ENCODE measurements at places on chromosomes 16 and 17.

DNA sequence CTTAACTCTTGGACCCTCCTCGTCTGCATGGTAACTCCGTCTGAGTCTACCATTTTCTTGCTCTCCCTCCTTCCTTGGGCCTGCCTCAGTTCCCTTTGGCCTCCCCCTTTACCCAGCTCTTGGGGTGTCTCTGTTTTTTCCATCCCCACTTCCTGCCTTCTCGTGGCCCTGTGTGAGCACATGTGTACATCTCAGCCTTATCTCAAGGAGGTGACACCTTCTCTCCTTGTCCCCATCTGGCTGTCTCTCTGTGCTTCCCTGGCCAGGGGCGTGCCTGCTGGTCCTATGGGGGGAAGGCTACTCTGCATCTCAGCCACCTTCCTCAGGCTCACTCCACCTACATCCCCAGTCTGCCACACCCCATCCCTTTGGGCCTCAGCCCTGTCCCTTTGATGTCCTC lies 6.6 kb downstream of the CTF1 start:
- DNase-seq = no peak

GRCh38 chr17:58153046-58153445 lies 4.9 kb downstream of the OR4D1 start:
- no peak for DNase-seq

GRCh38 chr17:60091109-60091508 lies 12.4 kb upstream of the HEATR6 start:
- DNase-seq = no peak

- no peak for DNase-seq
Observed at GRCh38 chr16:79980650-79981521, 380.3 kb upstream of the MAF start.

DNA sequence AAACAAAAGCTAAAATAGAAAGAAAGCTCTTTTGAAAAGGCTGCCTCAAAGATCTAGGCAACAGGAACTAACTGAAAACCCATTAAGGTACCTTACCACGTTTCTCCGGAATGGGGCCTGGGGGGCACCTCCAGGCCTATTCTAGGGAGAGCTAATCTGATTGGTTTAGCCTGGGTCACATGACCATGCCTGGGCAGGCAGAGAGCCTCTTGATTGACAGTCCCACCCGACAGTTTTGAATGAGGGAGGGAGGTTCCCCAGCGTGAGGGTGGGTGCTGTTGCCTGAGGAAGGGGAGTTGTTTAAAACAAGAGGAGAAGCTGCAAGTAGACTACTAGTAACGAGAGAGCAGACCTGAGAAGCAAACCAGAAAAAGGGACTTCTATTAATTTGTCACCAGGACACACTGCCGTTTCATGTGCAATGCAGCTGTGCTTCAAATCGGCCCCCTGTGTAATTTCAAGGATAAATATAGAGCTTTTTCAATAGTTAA lies 143.4 kb upstream of the HS3ST2 start:
- no peak for DNase-seq

DNA sequence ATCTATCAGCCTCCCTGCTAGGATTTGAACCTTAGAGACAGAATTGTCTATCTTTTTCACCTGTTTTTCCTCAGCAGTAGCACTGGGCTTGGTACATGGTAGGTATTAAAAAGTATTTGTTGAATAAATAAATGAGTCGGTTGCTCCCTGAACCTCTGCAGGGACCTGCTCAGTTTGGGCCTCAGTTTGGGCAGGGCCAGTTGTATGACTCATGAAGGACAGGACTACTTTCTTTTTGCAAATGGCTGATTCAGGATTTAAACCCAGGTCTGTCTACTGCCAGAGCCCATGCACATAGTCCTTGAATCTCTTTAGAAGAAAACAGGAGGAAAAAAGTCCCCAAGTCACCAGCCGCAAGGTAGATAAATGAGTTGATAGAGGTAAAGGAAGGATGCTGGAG lies 3.1 kb downstream of the MMP2 start:
- no peak for DNase-seq

DNA sequence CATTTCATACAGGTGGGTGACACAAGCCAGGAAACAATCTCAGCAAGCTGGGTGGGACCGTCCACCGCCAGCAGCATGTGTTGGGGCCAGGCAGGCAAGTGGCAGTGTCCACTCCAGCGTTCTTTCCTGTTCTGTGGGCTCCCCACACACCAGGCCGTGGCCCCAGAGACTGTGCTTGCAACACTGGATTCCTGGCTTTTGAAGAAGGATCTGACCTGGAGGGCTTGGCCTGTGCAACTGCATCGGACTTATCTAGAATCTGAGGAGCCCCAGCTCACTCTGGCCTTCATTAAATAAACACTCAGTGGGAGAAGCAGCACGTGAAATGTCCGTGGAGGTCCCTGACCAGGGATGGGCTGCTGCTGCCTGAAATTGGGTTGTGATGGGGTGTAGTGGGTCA lies 3.2 kb downstream of the KSR1 start:
- DNase-seq = no peak

- DNase-seq = peak; percentile 98
Observed at GRCh38 chr17:43353393-43353792, 45.4 kb upstream of the ARL4D start.

DNA sequence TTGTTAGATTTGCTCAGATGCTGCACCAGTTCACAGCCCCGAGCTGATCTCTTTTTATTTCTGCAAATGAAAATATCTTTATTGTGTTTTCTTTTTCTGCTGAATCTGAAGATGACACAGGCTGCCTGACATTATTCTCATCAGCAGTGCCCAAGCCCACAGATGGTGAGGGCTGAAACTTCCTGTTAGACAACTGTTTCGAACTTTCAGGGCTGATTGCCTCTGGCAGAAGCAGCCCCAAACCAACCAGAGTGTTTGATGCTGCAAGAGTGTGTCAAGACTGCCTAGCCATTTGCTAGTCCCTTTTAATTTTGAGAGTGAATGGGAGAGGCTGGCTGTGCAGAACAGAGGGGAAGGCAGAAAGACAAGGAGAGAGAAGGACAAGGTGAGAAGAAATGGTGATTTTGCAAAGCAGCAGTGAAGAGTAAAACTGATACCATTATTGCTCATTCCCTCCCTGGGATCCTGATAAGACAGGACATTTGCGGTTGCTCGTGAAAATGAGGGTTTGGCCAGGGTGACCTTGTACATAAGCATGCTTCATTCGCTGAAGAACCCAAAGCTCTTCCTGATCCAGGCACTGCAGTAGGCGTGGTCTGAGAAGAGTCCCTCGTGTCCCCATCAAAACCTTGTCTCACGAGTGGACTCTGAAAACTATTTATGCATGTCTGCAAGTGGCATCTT lies 77.2 kb downstream of the TMEM114 start:
- DNase-seq = no peak

GRCh38 chr16:46713634-46714033 lies 24.2 kb downstream of the ORC6 start:
- no peak for DNase-seq

DNA sequence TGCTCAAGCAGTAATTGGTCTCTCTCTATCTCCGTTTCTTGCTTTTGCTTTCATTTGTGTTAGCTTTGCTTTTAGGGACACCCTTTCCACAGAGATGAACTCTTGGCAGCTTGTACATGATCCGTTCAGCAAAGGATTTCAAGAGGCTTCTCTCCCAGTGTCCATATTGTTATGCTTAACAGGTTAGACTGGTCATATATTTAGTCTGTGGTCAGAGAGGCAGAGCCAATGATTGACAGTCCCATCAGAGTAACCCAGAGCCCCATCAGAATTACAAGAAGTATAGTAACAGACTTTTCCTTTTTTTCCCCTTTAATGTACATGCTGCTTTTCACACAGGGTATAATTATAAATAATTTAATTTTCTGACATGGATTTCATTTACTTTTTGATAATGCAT lies 34.4 kb downstream of the GDPD1 start:
- no peak for DNase-seq

GRCh38 chr17:71765437-71765836 lies 355.4 kb upstream of the SOX9 start:
- DNase-seq = no peak

DNA sequence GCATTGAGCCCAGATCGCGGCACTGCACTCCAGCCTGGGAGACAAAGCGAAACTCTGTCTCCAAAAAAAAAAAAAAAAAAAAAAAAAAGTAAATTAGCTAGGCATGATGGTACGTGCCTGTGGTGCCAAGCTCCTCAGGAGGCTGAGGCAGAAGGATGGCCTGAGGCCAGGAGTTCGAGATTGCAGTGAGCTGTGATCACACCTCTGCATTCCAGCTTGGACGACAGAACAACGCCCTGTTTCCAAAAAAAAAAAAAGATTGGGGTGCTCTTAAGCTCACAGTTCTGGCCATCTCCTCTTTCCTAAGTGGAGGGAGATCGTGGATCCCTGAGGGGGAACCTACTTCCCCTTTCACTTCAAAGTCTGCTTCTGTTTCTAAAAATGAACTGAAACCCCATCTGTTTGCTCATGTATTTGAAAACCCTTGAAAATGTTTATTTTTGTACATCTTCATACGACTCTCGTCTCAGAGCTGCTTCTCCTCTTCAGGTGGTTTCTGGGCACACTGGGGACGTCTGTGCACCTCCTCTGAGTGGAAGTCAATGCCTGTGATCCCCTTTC lies 138.8 kb downstream of the PRKCA start:
- DNase-seq = no peak

- no peak for DNase-seq
Observed at GRCh38 chr16:53949715-53950410, 245.9 kb downstream of the FTO start.

- no peak for DNase-seq
Observed at GRCh38 chr16:11010575-11011221, 66.3 kb downstream of the CLEC16A start.

DNA sequence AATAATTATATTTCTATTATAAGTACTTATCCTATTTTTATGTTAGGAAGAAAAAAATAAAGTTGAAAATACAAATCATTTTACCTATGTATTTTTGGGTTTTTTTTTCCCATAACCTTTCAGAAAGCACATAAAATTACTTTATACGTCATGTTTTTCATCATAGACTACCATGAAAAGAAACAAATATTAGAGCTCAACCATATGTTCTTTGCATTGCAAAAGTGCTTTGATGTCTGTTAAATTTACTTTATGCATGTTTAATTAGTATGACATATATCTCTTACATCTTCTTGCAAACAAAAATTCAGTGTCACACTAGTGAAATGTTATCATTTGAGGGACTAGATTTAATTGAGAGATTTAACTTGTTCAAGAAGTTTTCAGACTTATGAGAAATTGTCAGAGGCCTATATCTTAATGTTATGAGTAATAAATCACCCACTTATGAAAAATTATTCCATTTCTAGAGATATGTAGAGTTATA lies 24.0 kb downstream of the BRIP1 start:
- DNase-seq = no peak

DNA sequence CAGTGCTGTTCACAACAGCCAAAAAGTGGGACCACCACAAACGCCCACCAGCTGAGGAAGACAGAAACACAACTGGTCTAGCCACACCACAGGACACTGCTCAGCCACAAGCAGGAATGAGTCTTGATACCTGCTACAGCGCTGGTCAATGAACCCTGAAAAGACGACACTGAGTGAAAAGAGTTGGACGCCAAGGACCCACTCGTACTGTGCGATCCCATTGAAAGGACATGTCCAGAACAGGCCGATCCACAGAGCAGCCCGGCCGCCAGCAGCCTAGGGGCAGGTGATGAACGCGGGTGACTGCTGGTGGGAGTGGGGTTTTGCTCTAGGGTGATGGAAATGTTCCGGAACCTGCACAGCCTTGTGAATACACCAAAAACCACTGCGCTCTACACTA lies 10.6 kb upstream of the SLC38A8 start:
- no peak for DNase-seq

- no peak for DNase-seq
Observed at GRCh38 chr16:25411396-25412081, 153.9 kb upstream of the ZKSCAN2 start.

GRCh38 chr17:45241328-45242028 lies 19.8 kb downstream of the FMNL1 start:
- DNase-seq = no peak

DNA sequence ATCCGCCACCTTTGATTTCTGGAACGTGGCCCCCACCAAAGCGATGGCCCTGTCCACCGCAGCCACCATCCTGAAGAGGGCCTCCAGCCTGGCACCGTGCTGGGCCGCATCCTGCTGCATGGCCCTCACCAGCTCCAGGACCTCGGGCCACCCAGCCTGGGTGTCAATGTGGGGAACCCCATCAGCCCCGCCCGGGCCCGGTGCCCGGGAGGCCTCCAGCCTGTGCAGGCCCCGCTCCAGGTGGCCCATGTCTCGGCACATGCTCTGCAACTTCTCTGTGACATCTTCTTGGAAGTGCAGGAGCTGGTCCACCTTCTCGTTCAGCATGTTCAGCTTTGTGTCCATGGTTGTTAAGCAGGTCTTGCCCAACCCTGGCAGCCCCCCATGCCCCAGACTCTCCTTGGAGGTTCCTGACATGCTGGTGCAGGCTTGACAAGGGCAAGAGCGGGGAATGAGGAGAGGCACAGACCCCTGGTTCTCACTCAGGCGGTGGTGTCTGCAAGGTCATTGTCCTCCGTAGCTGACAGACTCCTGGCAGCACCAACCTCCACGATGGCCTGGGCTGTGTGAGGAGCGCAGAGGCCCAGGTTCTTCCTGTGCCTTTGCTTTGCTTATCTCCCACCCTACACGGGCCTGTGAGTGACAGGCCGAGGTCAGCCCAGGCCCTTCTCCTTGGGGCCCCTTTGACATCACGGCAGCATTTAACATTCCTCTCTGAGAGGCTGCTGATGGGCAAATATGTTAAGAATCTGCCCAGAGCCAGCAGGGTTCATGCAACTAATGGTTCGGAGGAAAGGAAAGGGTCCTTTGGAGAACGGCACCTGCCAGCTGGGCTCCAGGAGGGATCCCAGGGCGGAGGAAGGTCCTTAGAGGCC lies at the start of gene MYLK3:
MYLK3 (minus strand) TSS at position 568 of the 875 bp plus-strand sequence; CDS start at position 417, 151 bp downstream.
- no peak for DNase-seq

DNA sequence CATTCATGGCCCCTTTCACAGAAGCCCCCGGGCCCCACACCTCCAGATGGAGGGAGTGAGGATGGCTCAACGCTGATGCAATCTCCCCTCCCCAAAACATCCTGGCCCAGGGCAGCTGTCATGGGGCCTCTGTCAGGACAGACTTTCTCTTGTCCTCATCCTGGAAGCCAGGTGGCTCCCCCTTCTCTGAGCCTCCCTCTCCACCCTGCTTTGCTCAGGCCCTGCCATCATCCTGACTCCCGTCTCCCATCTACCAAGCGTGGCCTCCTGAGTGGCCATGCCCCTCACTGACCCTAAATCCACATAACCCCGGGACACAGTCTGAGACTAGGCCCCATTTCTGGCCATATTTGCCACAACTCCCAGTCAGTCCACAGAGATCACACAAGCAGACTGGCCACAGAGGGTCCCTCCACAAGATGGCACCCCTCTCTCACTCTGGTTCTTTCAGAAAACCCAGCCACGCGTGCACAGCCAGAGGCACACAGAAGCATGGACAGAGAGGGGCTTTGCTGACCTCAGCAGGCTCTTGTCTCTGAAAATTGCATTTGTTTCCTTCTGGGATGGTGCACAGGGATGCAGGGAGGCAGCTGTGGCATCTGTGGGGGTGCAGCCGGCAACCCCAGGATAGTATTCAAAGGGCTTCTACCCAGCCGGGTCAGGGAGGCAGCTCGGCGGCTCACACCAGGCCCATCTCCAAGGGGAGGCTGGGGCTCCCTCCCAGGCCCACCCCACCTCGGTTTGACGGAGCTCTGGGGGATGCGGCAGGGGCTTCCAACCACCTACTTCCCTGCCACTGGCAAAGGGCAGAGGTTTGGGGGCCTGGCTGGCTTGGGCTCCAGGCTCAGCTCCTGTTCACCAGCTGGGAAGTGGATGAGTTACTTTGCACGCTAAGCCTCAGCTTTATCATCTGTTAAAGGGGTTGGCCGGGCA lies 16.9 kb downstream of the DOC2B start:
- DNase-seq = no peak

- DNase-seq = no peak
Observed at GRCh38 chr17:68576811-68577496, 24.2 kb downstream of the FAM20A start.
